HepG2 (cell line): ENCODE measurements at places on chromosomes 16 and 17. TPM values are rescaled to one million over a fixed set of nuclear protein-coding genes. Genes with fewer than 3 reads are reported as not detected.

CD300A gene
- not detected in 2 replicates for total RNA-seq

ATP2C2 gene
- not detected in 2 replicates for total RNA-seq

MYCBPAP gene
- 0.24 and 0.36 TPM in 2 replicates for total RNA-seq

MYL4 gene
- total RNA-seq: not detected in 2 replicates

NPW gene
- 0.97 TPM in 1 of 2 replicates, not detected in the other for total RNA-seq

TCAP gene
- 0.14 and 0.24 TPM in 2 replicates for total RNA-seq
